OCI-M1 (cell line): ENCODE measurements at places on chromosomes 1 and 21.

GRCh38 chr1:229340496-229340895 is 2.4 kb downstream of the CCSAP start:
- DNase-seq: peak; percentile 40

- DNase-seq: no peak
These were observed 37.8 kb downstream of the PYHIN1 start for GRCh38 chr1:158969166-158969565.

- no peak for DNase-seq
These were observed 59.8 kb downstream of the MAB21L3 start for GRCh38 chr1:116170721-116171589.

DNA sequence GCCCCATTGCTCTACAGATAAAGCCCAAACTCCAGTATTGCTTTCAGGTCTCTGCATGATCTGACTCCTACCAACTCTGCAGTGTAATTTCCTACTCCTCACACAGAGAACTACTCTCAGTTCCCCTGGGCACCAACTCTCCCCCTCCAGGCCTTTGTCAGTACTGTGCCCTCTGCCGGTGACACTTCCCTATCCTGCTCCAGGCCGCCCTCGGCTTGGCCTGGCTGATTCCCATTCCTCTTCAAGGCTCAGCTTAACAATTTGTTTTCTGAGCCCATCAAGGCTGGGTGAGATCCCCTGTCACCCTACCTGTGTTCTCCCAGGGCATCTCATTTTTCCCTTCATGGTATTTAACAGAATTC is 2.6 kb downstream of the SLAMF8 start:
- DNase-seq: peak; percentile 53

- DNase-seq: no peak
These were observed 11.3 kb downstream of the CACHD1 start for GRCh38 chr1:64480999-64481772.

- no peak for DNase-seq
These were observed 87.8 kb downstream of the TRIM11 start for GRCh38 chr1:228318823-228319241.

GRCh38 chr1:156104065-156104810 is 10.3 kb upstream of the LMNA start:
- DNase-seq: no peak

GRCh38 chr1:22184892-22185612 is 42.2 kb upstream of the WNT4 start:
- DNase-seq: no peak

DNA sequence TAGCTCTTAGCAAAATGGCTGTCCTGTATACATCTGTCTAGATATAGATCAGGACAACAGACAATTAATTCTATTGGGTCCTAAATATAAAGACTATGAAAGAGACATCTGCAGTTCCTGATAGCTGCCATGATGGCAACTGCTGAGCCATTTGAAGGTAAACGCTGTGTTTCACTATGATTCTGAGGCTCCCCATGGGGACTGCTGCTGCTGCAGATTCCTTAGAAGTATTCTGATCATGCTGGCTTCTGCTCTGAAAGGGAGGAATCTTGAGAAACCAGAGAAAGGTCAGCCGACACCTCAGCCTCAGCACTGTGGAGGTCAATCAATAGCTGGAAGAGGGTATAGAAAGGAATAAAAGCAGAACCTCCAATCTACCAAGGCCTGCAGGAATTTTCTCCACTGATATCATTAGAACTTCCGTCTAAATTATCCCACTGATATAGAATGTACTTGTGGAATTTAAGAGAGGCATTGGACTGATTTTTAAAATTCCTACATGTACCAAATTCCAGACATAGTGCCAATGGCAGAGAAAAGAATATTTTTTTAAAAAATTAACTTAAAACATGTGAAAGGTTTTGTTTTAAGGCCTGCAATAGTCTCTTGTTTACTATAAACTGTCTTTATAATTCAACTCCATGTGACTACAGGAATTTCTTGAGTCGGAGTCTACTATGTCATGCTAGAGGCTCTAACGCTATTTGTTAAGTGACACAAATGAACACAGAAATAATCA is 53.2 kb downstream of the DDAH1 start:
- no peak for DNase-seq

GRCh38 chr1:151702936-151703335 is 13.7 kb downstream of the CELF3 start:
- no peak for DNase-seq

GRCh38 chr1:18734461-18735223 is 104.0 kb downstream of the PAX7 start:
- DNase-seq: no peak

DNA sequence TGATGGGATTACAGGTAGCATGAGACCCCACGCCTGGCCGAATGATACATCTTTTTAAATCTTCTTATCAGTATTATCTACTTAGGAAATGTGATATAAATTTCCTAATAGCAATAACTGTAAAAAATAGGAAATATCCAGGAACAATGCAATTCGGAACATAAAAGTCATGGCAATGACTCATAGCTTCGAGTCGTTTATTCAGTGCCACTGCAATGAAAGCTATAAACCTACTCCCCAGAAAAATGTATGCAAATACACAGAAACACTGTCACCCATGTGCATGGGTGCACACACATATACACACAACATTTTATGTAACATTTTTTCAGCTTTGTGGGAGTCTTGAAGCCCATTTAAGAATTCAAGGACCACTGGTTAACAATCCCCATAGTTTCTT is 194.6 kb downstream of the PATJ start:
- DNase-seq: no peak

- no peak for DNase-seq
These were observed 41.8 kb downstream of the MACO1 start for GRCh38 chr1:25472471-25472870.

- no peak for DNase-seq
These were observed 170.6 kb downstream of the RUNX1 start for GRCh38 chr21:34878501-34878900.

- DNase-seq: no peak
These were observed 132.5 kb upstream of the DPT start for GRCh38 chr1:168861421-168862004.

DNA sequence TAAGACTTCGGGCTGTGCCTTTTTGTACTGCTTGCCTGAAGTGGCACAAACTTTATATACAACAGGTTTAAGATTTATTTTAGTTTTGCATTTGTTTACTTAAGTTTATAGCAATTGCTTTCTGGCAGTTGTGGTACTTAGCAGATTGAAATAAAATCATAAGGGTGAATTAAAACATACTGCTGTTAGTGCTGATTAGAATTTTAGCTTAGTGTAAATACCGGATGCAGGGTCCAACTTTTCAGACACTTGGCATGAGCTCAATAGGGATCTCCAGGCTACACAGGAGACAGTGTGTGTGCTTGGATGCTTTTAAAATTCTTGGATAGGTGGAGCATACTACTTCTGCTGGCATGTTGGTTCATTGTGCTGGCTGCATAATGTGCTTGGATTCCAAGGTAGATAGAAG is 159.6 kb downstream of the NFIA start:
- DNase-seq: no peak

- DNase-seq: no peak
These were observed 4.8 kb upstream of the SFN start for GRCh38 chr1:26858160-26858559.

GRCh38 chr1:67683766-67684525 is 1.1 kb upstream of the GADD45A start:
- peak; percentile 59 for DNase-seq

DNA sequence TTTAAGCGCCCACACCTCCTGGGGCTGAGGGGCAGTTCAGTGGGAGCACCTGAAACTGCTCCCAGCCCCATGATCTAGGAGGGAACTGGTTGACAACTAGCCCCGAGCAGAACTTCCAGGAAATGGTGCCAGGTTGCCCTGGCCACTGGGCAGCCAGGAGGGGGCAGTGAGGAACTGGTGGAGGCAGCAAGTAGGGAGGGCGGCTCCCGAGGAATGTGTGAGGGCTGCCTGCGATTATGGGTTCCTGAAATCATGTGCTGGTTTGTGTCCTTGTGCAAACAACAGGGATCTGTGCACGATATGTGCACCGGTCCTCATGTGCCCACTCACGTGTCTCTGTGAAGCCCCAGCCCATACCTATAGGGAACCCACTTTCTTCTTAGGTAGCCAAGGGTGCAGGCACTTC is 9.9 kb downstream of the GPR3 start:
- DNase-seq: peak; percentile 22

- no peak for DNase-seq
These were observed 48.3 kb downstream of the LRRC8C start for GRCh38 chr1:89681045-89681729.

- no peak for DNase-seq
These were observed 40.3 kb downstream of the NPHP4 start for GRCh38 chr1:5951846-5952410.

DNA sequence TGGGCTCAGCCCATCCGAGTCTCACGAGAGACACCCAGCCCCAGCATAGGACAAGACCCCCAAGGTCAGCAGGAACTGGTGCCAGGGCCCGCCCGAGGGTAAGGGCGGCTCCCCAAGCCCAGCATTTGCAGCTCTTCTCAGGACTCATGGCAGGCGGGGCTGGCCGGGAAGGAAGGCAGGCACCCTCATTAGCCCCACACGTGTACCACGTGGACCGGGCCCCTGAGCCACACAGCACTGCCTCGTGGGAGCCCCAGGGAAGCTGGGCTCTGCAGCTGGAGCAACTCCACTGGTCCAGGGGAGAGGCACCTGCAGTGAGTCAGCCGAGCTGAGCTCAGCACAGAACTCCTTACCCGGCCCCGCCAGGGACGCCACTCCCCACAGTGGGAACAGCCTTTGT is 97.7 kb upstream of the IFFO2 start:
- DNase-seq: no peak

- DNase-seq: no peak
These were observed 449.5 kb upstream of the CAMK1G start for GRCh38 chr1:209134001-209134400.

DNA sequence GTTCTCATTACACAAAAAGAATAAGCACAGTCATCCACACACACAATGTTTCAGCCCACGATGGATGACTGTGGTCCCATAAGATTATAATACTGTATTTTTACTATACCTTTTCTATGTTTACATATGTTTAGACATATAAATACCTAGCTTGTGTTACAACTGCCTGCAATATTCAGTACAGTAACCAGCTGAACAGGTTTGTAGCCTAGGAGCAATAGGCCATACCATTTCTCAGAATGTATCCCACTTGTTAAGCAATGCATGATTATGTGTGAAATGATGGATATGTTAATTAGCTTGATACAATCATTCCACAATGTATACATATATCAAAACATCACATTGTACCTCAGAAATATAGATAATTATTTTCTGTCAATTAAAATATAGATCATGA is 33.2 kb upstream of the SAMD13 start:
- DNase-seq: no peak

DNA sequence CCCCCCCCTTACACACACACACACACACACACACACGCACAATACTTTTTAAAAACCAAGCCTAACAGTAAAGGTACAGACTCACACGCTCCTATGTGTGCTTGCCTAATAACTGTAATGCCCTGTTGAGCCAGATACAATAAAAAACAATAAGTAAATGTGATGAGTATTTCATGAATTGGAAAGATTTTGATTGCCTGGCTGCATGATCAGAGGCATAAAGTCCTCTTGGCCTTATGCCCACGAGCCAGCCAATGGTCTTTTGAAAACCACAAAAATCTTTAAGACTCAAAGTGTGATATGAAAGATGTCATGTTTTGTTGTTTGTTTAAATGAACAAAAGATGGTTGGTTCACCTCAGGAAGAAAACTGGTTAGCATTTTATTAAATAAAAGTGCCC is 441.9 kb upstream of the ZRANB2 start:
- DNase-seq: no peak

GRCh38 chr1:208335371-208336136 is 91.4 kb upstream of the PLXNA2 start:
- DNase-seq: no peak

DNA sequence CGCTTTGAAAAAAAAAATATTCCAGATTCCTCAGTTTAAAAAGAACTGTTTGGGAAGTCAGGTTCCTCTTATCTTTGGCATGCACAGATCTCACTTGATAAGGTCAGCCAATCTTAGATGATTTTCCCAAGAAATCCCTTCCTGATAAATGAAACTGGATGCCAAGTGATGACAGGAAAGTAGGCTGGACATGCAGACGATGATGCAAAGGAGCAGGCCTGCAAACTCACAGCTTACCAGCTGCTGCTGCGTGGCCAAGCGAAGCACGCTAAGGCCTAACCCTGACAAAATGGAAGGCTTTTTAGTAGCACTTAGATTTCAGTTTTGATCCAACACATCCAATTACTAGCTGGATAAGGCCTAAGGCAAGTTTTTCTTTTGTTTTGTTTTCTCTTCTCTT is 10.1 kb downstream of the TADA1 start:
- no peak for DNase-seq

- no peak for DNase-seq
These were observed 115.7 kb upstream of the ATP1A1 start for GRCh38 chr1:116257341-116257767.

- peak; percentile 4 for DNase-seq
These were observed 5.2 kb downstream of the ZDHHC18 start for GRCh38 chr1:26831546-26832248.

- no peak for DNase-seq
These were observed 1.7 kb downstream of the WNT9A start for GRCh38 chr1:227945891-227946623.

- DNase-seq: peak; percentile 51
These were observed 662 bp downstream of the SCAF4 start for GRCh38 chr21:31731056-31731856.
